ENCODE measurements at places on chromosomes 16 and 17.

- no peak for DNase-seq
These were observed 125.5 kb downstream of the ZNF18 start for GRCh38 chr17:11871773-11872172.

GRCh38 chr16:46894036-46894672, 10.0 kb downstream of the GPT2 start:
- DNase-seq: no peak

DNA sequence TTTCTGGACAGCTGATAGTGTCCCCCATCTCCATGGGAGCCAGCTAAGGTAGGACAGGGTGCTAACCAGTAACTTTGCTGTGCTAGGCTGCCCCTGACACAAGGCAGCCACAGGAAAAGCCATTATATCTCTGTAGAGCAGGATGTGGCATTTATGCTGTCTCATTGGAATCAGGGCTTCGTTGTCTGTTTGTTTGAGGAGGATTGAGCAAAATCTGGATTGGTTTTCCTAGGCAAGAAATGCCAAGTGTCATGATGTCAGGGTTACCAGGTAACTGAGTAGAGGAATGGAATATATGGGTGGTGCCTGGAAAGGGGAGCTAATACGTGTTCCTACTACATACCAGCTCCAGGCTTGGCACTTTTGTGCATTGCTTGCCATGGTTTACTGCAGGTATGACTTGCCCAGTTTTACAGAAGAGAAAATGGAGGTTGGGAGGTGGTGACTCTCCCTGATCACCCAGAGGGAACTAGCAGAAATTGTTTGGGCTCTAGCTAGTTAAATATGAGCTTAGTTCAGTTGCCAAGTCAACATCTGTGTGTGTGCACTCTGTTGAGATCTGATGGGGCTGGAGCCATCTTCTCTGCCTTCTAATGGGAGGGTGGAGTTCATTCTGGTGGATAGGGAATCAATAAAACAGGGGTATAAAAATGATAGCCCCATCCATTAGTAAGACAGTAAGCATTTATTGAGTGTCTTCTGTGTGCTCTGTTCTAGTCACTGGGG, 33.9 kb downstream of the GNAO1 start:
- no peak for DNase-seq

DNA sequence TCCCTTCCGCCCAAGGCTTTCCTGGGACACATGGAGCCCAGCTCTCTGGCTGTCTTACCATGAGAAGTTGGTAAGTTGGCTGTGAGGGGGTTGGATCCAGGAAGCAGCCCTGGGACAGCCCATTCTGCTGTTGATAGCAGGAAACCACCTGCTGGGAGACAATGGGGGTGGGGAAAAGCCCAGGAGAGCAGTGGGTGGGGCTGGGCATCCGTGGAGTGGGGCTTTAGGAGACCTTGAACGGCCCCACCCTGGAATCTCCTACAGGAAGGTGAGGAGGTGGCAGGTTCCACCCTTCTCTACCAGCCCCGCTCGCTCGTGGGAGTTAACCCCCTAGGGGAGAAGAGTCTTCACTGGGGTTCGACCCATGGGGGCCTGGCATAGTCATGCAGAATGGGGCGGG, 5.8 kb downstream of the TMEM92 start:
- no peak for DNase-seq

GRCh38 chr17:81493198-81494038, 19.2 kb downstream of the ACTG1 start:
- no peak for DNase-seq

GRCh38 chr17:65064452-65065019, 8.0 kb upstream of the GNA13 start:
- no peak for DNase-seq

DNA sequence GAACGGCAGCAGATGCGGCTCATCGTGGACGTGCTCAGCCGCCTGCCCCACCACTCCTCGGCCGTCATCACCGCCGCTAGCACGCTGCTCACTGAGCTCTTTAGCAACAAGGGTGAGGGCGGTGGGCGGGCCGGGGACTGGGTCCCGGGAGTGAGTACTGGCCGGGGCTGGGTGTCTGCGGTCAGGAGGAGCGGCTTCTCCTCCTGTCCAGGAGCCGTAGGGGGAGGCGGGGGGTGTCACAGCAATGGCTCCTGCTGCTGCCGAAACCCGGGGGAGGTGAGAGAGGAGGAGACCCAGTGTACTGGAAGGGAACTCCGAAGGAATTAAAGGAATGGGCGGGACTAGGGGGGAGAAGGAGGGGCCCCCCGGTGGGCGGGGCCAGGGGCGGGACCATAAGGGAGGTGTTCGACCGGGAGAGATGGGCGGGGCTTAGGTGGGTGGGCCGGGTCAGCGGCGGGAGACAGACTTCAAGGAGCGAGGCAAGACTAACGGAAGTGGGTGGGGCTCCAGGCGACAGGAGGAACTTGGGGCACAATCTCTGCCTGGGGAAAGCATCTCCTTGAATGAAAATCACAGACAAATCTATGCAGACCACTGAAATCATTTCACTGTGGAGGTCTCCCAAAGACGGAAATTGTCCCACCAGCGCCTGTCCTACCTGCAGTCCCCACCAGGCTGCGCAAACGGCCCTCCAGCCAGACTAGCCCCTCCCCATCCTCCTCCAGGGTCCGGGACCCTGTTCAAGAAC, 2.4 kb downstream of the NAGS start:
- DNase-seq: no peak

DNA sequence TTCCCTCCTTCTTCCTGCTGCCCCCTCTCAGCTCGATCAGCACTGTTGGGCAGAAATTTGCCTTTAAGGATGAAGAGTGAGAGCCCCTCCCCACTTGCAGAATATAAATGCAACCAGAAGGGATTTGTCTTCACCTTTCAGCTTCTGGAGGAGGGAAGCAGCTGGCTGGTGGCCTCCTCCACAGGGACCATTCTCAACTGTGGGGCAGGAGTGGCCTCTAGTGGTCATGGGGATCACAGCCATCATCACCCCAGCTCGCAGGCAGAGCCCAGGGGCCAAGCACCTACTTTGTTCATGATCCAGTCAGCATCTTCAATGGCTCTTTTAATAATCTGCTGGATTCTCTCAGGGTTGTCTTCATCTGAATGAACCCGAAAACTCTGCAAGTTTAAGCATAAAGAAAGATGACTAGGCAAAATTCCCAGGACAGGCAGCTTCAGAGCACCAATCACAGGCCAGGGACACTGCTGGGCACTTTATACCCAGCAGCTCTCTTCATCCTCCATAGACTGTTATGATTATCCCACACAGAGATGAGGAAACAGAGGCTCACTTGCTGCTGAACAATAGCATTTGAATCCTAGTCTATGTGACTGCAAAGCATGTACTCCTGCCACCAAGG, 13.1 kb downstream of the LYRM9 start:
- no peak for DNase-seq

DNA sequence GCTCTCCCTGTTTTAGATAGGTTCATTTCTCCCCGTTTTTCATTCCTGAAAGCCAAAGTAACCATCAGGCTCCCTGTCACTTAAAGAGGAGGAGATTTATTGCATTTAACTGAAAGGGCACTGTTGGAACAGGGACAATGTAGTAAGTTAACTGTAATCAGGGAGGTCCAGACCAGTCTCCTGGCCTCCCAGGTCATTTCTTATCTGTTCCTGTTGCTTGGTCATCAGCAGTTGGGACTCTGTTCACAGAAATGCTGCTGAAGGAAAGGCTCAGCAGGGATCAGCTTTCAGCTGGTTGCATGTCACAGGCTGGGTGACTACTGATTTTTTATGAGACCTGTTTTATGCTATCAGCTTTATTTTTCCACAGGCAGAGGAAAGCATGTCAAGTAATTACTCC, 622.6 kb upstream of the GOT2 start:
- no peak for DNase-seq

DNA sequence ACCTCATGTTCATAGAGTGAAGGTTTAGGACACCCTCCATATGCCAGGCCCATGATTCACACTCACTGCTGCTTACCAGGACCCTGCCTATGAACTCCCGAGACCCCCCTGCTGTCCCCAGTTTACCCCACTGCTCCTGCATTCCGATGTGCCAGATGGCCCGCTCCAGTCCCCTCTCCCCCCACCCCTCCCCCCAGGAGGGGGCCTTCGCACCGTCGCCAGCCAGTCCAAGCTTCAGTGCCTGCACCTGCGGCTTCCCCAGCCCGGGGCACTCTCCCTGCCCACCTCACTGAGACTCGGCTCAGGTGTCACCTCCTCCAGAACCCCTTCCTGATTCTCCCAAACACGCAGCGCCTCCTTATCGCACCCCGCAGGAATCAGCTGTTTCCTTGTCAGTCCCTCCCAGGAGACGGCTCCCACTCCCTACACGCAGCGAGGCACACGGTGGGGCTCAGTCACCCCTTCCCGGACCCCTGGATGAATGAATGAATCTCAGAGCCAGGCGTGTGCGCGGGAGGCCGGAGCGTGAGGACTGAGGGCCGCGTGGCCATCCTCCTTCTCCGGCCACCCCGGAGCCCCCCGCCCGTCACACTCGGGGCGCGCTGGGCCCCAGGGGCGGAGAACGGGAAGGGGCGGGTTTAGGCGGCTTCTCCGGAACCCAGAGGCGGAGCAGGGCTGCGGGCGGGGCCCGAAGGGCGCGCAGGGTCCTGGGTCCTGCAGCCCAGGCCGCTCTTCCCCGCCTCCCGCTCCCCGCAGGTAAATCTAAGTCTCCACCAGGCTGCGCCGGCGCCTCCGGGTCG, 1.6 kb downstream of the MYO1C start:
- DNase-seq: no peak

DNA sequence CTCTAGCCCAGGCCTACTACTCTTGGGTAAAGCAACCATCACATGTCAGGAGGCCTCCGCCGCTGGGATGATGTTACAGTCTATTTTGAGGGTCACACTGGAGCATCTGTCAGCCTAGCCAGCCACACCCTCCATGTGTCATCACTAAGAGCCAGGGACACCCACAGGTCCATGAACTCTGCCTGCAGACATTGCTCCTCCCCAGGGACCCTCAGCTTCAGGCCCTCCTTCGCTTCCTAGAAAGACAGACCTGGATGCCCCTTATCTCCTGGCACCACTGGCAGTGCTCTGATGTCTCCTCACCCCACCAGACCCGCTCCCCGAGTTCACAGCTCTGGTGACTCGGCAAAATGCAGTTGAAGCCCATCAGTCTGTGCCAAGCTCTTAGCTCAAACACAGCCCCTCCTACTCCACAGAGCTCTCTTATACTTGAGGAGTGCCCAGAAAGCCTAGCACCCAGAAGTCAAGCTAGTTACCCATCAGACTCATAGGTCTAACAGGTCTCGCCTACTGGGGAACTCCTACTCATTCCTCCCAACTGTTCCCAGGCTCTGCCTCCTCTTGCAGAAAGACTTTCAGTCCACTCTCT, 5.9 kb downstream of the RANBP10 start:
- no peak for DNase-seq

GRCh38 chr17:42803074-42803883, 4.6 kb downstream of the CNTD1 start:
- DNase-seq: no peak

DNA sequence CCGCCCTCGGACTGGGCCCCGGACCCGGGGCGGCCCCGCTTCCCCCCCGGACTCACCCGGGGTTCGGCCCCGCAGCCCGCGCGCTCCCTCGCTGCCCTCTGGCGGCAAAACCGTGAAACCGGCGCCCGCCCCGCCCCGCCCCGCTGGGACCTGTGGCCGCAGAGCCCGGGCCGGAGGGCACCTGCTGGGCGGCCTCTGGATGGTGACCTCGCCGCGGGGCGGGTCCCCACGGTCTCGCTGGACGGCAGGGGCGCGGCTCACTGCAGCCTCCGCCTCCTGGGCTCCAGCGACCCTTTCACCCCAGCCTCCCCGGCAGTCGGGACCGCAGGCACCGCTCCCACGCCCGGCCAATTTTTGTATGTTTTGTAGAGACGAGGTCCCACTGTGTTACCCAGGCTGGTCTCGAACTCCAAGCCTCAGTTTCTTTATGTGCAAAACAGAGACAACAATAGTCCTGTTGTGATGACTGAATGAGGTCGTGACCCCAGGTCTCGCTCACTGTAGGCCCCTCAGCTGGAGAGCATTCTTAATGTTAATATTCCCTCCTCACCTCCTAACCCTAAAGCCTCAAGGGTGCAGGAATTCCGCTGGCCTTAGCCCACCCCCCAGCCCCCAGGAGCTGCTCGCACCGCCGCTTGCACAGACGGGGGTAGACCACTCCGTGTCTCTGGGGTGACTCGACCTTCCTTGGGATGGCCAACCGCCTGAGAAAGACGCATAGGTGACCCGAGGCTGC, 33.7 kb upstream of the RPH3AL start:
- no peak for DNase-seq

GRCh38 chr17:43578699-43579565, 32.8 kb upstream of the ETV4 start:
- DNase-seq: no peak

DNA sequence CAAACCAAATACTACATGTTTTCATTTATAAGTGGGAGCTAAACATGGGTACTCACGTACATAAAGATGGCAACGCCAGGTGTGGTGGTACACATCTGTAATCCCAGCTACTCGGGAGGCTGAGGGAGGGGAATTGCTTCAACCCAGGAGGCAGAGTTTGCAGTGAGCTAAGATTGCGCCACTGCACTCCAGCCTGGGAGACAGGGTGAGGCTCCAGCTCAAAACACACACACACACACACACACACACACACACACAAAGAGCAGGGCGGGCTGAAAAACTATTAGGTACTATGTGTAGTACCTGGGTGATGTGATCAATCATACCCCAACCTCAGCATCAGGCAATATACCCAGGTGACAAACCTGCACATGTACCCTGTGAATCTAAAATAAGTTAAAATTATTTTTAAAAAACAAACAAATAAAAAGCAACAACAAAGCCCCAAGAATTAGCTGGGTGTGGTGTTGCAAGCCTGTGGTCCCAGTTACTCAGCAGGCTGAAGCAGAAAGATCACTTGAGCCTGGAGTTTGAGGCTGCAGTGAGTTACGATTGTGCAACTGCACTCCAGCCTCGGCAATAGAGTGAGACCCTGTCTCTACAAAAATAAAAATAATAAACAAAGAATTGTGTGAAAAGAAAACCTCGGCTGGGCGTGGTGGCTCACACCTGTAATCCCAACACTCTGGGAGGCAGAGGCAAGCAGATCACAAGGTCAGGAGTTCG, 11.9 kb upstream of the FAAP100 start:
- DNase-seq: no peak

DNA sequence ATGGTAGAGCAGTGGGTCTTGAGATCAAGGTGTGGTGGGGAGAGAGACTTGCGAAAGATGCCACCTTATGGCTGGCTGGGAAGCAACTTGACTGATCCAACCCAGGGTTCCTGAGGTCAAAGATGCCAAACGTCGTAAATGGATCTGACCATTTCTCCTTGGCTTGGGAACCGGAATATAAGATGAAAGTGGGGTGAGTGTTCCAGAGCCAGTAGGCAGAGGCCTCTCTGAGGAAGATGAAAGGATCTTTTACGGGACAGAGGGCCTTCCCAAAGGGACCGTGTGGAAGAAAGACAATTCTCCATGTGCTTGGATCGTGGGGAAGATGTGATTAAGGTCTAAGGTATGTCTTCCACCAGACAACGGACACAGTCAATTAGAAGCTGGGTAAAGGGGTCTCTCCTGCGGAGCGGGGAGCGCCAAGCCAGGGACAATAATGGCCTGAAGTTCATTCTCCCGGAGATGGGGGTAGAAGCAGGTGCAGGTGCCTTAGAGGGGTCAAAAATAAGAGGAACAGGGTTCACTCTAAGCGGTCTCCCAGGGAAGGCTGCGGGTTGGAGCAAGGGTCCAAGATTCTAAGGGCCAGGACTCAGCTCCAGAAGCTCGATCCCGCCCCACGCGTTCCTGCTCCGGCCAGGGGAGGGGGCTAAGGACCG, 800 bp downstream of the FXR2 start:
- no peak for DNase-seq

- DNase-seq: no peak
These were observed 596 bp downstream of the MSL1 start for GRCh38 chr17:40122136-40122998.

Data from cortex of kidney (tissue), 1 donor.